ENCODE measurements at places on chromosomes 13 and 19.
A peak's percentile ranks its signal among the peaks of the same experiment; 100 is the strongest.

DNA sequence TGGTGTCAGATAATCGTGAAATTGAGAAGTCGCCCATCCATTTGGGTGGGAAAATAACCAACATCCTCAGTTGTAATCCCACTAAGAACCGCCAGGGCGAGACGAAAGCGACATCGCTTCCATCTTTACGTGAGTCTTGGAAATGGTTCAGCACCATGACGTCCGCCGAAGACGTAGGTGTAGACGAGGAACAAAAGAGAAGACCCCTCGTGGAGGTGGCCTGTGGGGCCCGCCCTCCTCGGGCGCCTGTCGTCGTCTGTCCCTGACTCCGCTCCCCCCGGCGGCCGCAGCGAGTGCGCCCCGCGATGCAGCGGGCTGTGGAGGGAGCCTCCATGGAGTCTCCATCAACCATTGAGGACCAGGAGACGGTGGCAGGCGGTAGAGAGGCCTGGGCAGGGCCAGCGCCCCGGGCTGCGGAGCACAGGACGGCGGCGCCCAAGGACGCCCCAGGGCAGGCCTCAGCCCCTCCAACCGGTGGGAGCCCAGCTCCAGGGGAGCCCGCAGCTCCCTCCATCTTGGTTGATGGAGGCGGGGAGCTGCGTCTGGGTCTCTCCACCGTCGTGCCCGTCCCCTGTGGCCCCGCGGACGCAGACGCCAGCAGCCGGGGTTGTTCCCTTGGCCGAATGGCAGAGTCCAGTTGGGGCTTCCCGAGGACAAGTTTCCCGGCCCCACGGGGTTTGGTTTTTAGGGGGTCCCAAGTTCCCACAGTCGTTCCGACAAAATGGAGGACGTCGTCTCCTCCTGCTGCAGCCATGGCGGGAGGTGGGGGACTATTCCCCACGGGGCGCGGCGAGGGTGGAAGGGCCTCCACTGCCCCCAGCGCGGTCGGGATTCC is 990 bp upstream of the ZMYM2 start:
- peak; percentile 95 for DNase-seq

GRCh38 chr13:75399168-75399878 is 82.6 kb downstream of the TBC1D4 start:
- DNase-seq = no peak

GRCh38 chr19:33904681-33905080 is 108.0 kb downstream of the KCTD15 start:
- no peak for DNase-seq

GRCh38 chr13:111411919-111412650 is 91.6 kb downstream of the TEX29 start:
- DNase-seq = no peak

GRCh38 chr19:33552928-33553279 is 31.3 kb upstream of the PEPD start:
- no peak for DNase-seq

DNA sequence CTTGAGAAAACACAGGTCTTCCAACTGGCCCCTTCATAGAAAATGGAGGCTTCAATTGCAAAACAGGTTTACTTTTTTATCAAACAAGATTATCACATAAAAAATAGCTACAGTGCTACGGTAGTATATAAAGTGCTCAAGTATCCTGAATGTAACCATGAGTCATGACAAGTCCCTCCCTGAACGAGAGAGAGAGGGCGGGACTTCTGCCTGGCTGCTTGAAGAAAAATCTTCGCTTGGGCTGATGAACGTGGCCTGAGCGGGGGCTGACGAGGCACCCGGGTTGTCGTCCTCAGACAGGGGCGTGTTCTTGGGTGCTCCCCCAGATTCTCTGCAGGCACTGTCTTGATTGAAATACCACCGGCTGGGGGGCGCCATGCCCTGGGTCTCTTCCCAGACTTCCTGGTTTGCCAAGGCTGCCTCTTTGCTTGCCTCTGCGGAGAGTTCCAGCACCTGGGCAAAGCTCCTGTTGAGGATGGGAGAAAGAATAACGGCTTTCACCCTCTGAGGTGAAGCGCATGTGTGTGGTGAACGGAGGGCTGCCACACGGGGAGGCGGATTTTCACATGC is 23.2 kb upstream of the CPAMD8 start:
- DNase-seq = no peak

- DNase-seq = peak; percentile 13
Measured at GRCh38 chr13:74560325-74560724, 426.1 kb upstream of the KLF12 start.

Measured in GM12865 (cell line).